OCI-LY7 (cell line): ENCODE measurements at places on chromosomes 3 and 15. TPM values are rescaled to one million over a fixed set of nuclear protein-coding genes. Genes with fewer than 3 reads are reported as not detected.
A peak's percentile ranks its signal among the peaks of the same experiment; 100 is the strongest.

- no peak for DNase-seq
Measured at GRCh38 chr3:133376810-133377209, 23.0 kb upstream of the BFSP2 start.

- DNase-seq, result peak; percentile 24
Measured at GRCh38 chr3:140922634-140923033, 19.0 kb upstream of the SLC25A36 start.

DNA sequence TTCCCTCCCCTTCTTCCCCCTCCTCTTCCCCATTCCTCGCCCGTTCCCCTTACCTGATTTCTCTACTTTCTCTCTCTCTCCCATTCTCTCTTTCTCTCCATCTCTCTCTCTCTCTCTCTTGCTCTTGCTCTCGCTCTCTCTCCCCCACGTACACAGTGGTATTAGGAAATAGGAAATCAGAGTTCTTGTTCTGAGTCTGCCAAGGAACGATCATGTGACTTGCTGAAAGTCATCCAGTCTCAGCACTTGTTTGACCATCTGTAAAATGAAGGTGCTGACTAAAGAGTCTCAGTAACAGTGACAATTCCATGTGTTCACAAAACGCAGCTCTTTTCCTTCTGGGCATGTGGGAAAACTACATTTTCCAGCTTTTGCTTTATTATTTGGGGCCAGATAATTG lies 445.0 kb upstream of the TGFBR2 start:
- no peak for DNase-seq

DNA sequence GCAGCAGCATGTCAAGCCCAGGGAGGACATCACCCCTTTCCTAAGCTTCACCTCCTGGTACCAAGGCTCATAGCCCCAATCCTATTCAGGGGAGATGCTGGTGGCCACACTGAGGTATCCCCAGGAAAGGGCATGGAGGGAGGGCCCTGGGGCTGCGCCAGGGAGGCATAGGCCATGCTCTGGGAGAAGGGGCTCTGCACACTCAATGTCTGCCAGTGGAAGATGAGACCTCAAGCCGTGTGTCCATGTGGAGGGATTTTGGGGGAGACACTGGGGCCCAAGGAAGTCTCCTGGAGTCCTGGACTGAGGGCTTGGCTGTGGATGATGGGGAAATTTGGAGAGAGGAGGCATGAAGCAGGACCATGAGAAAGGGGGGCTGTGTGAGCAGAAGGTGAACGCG lies 21.2 kb upstream of the PRR23E start:
- no peak for DNase-seq

DNA sequence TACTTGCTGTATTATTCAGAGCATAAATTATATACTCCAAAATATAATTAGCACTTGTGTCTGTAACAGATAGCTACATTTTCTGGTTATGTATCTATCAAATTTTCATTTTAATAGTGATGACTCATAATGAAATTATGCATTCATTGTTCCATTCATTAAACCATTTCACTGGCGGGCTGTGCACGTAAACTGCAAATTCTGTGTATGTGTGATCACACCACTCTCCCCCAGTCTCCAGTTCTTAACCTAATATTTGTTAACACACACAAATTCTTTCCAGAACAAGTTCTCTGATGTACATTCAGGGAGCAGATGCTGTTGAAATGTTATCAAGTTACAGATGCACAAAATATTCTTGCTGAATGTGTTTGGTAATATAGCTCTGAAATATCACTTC lies 3.8 kb upstream of the KCNMB2 start:
- DNase-seq, result no peak

- DNase-seq, result no peak
Measured at GRCh38 chr3:61353382-61353781, 102.1 kb upstream of the FHIT start.

- DNase-seq, result no peak
Measured at GRCh38 chr3:81753416-81754027, 7.9 kb downstream of the GBE1 start.

DNA sequence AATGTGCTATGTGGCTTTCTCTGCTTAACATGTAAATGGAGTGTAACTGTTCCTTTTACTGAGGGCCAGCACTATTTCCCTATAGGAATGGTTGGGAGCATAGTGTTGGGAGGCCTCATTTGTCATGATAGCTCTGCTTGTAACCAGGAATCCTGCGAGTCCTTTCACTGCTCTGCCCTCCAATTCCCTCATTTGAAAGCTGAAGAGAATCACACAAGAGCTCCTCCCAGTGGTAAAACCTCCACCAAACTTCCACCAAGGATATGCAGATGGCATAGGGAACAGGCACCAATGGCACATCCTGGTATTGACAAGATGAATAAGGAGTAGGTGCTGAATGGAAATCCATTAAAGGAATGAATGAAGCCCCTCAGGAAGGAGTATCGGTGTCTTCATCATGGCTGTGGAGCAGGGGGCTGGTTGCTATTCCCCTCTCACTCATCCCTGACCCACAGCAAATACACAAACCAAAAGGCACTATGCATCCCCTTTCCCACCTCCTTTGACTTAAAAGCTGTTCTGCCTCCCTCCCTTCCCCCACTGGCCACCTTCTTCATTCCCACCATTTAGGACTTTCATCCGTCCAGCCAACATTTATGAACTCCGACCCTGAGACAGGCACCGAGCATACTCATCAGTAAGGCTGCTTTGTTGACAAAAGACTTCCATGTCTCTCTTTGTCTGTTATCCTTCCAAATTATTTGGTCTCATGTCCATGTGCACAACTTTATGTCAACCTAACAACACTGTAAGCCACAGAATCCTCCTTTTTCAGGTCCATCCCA lies 560.8 kb downstream of the FOXP1 start:
- no peak for DNase-seq

DNA sequence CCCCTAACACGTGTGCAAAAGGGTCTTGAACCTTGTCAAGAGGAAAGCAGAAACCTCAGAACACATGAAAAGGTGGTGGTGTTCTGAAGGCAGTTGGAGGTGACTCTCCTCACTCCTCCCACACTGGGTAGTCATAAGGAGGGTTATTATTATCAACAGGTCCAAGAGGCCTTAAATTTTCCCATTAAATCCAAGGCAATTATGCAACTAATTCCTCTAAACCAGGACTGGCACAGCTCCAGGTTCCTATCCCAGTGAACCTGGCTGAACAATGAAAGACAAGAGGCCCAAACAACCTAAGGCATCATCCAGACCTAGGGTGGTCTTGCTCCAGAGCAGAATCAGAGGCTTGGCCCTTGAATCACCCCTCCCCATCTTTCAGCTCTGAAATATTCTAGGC lies 15.0 kb downstream of the MYLK start:
- DNase-seq, result no peak

DNA sequence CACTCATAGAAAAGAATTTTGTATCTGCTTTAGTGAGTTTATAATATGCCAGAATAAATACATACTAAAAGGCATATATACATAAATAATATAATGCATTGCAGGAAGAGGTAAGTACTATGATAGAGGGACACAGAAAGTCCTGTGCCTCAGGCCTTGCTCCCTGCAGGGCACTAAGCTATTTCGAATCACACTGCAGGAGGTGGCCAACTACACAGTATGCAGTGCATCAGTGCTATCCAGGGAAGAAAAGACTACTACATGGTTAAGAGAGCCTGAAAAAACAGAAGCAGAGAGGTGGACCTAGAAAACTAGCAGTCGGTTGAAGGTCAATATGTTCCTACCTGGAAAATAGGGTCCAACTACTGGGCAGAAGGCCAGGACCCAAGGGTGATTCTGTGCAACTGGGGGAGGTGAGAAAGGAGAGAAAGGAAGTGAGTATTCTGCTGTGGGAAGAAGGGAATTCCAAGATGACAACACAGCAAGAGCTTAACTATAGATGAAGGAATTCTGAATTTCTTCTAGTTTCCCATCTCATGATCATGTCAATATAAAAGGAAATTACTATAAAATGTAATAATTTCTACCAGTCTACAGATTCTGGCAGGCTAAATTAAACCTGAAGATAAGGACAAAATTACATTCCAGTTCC lies 218.0 kb downstream of the ZBTB20 start:
- no peak for DNase-seq

DNA sequence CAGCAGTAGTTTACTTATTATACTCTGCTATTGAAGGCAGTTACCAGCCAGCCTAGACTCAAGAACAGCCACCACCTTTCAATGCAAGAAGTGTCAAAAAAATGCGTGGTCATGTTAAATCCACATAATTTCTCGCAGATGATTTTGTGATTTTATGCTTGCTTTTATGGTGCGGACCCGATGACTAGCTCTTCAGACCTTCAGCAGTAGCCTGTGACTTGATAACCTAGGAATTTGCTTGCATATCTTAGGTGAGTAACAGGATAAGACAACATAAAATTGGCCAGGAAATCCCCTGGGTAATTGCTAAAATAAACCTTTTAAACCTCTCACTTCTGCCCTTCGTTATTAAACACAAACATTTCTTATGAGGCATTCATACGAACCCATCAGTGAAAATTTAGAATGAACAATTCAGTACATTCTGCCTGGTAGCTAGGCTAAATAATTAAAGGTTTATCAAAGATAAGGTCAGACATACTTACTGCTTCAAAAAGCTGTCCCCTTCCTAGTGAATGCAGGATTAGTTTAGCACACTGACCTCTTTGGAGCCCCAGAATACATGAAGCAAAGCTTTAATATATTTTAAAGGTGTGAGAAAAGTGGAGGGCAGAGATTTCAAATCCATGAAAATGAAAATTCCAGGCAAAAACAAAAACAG lies 798.8 kb downstream of the OTOL1 start:
- DNase-seq, result no peak

- no peak for DNase-seq
Measured at GRCh38 chr3:189621948-189622603, 9.1 kb upstream of the TP63 start.

- no peak for DNase-seq
Measured at GRCh38 chr3:45306406-45307008, 80.4 kb upstream of the TMEM158 start.

- DNase-seq, result no peak
Measured at GRCh38 chr3:32493437-32494414, 8.9 kb downstream of the CMTM6 start.

- DNase-seq, result peak; percentile 10
Measured at GRCh38 chr3:142481196-142481595, 33.4 kb upstream of the XRN1 start.

GRCh38 chr3:121997372-121997771 lies 24.7 kb downstream of the ILDR1 start:
- DNase-seq, result no peak

DNA sequence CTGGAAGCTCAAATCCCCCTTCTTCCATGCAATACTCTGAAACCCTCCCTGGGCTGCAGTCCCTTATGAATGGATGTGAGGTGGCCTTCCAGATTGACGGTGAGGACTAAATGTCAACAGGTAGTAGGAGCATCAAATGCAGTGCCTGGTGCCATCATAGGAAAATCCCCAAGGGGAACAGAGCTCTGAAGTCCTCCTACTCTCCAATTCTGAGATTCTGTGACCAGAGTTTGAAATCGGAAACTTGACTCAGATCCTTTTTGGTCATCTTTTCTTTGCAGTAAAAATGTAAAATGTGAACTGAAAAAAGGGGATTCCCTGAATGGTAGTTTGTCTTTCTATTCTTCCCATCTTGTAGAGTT lies 68.8 kb upstream of the TJP1 start:
- DNase-seq, result no peak

DNA sequence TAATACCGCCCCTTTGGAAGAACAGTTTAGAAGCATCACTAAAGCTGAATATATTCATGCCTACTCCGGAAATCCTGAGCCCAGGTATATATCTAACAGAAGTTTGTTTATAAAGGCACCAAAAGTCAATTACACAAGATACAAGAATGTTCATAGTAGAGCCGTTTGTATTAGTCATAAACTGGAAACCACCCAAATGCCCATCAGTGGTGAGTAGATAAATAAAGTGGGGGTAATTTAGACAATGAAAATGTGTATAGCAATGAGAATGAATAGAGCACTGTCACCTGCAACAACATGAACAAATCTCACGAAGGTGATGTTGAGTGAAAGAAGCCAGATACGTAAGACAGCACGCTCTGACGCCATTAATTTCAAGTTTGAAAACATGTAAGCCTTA lies 68.3 kb upstream of the GLCE start:
- no peak for DNase-seq

Gene THRB
- not detected in 2 replicates for total RNA-seq

Gene SNTN
- total RNA-seq, result not detected in 2 replicates

Gene CHRNA3
- not detected in 2 replicates for total RNA-seq

Gene ACAN
- not detected in 2 replicates for total RNA-seq

Gene RFTN1
- 138 and 152 TPM in 2 replicates for total RNA-seq

Gene BRPF1
- 31.5 and 35.5 TPM in 2 replicates for total RNA-seq

Gene MESP2
- not detected in 2 replicates for total RNA-seq
